Endothelial cell (in vitro differentiated cells): ENCODE measurements at places on chromosomes 1 and 21.

DNA sequence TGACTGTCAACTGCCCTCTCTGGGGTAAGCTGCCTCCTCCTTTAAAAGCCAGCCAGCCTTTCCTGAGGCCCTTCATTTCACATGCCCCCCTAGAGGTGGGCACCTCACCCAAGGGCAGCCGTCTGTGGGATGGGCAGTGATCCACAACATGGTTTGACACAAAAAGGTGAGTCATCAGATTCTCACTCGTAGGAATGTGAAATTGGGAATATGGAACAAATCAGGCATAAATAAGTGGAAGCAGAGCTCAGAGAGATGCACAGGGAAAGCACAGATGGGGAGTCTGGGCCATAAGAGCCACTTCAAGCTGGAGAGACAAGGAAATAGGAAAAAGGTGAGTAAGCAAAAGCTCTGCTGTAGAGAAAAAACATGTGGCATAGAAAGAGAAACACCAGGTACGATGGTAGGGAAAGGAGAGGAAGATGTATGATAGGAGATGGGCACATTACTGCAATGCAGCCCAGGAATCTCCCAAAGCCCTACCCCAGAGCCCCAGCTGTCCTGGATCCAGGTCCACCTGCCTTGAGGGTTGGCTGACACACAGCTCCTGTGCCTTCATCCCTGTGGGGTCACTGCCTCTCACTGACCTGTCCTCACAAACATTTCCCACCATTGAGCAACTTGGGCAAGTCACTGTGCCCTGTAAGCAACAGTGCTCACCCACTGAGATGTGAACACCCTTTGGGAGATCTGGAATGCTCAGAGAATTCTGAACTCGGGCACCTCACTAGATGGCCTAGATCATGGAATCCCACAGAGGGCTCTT, 86.6 kb downstream of the ASTN1 start:
- no peak for DNase-seq

- no peak for DNase-seq
Measured at GRCh38 chr1:51421964-51422363, 91.6 kb upstream of the TTC39A start.

GRCh38 chr1:63074321-63074720, 248.0 kb upstream of the FOXD3 start:
- no peak for DNase-seq

DNA sequence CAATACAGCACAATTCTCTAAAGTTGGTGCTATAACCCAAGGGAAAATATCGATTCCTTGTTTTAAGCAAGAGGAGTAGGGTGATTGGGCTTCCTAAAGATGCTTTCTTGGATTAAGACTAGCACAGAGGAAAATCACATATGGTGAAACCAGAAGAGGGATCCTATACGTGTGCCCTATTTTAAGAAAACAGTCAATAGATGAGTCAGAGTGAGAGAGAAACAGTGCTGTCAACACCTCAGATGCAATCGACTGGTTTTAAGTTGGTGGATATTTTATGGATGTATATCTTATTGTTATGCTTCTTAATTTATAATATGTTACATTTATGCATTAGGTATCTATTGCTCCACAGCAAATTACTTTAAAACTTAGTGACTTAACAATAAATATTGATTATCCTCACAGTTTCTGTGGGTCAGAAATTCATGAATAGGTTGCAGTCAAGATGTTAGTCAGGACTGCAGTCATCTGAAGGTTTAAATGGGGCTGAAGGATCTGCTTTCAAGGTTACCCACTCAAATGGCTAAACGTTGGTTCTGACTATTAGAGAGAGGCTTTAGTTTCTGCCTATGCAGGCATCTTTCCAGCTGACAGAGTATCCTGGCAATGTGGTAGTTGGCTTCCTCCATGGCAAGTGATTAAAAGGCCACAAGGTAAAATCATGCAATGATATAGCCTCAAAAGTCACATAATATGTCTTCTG, 61.6 kb upstream of the DEPDC1 start:
- no peak for DNase-seq

- DNase-seq, result no peak
Measured at GRCh38 chr21:36563341-36563926, 83.5 kb upstream of the CLDN14 start.

GRCh38 chr1:184974056-184974836, at the start of gene NIBAN1:
NIBAN1 (minus strand) TSS chr1:184974508; CDS start chr1:184974356, 152 bp downstream.
- DNase-seq, result peak; percentile 33

DNA sequence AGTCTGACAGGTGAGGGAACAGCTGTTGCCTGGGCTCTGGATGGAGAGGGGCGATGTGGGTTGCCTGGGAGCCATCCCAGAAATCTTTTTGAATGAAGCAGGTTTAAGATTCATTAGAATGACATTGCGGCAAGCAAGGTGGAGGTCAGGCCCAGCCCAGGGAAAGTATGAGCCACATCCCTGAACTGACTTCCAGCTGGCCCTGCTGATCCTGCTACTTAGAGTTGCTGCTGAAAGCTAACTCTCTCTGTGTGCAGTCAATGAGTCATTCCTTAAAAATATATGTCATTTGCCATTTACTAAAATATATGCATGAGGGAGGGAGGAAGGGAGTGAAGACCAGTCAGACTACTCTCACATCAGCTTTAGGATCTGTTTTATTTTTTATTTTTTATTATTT, 54.3 kb upstream of the RAB3GAP2 start:
- no peak for DNase-seq

DNA sequence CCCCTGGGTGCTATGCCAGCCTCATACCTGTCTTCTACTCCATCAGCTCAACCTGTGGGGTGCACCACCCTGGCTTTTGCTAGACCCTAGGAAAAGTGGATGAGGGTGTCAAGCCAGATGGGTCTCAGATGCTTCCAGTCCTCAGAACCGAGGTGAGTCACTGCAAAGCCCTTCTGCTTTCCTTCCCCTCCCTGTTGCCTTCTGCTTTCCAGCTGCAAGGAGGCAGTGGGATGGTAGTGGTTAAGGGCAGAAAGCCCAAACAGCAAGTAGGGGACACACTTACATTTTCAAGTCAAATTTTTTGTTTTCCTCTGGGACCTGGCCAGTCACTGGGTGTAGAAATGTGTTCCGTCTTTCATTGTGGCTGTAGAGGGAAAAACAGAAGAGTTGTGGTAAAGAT, 60.7 kb upstream of the GOLT1A start:
- no peak for DNase-seq

DNA sequence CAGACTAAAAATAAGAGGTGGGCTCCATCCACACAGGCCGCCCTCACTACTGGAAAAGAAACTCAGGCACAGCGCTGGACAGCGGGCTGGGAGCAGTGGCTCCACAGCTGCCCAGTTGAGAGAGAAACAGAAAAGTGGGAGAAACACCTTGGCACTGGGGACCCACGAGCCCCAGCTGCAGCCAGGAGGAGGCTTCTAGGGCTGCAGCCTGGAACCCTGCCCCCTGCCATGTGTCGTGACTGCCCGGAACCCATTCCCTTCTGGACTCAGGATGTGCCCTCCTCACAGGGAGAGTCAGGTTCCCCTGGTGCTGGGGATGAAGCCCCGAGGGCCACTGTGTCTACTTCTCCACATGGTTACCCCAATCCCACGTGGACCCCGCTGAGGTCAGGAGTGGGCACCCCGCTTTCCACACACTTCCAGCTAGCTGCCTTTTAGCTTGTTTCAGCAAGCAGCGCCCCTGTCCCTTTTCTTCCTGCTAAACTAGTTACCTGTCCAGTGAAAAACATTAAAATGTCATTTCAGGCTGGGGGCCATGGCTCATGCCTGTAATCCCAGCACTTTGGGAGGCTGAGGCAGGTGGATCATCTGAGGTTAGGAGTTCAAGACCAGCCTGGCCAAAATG, 35.9 kb downstream of the PARP1 start:
- no peak for DNase-seq

DNA sequence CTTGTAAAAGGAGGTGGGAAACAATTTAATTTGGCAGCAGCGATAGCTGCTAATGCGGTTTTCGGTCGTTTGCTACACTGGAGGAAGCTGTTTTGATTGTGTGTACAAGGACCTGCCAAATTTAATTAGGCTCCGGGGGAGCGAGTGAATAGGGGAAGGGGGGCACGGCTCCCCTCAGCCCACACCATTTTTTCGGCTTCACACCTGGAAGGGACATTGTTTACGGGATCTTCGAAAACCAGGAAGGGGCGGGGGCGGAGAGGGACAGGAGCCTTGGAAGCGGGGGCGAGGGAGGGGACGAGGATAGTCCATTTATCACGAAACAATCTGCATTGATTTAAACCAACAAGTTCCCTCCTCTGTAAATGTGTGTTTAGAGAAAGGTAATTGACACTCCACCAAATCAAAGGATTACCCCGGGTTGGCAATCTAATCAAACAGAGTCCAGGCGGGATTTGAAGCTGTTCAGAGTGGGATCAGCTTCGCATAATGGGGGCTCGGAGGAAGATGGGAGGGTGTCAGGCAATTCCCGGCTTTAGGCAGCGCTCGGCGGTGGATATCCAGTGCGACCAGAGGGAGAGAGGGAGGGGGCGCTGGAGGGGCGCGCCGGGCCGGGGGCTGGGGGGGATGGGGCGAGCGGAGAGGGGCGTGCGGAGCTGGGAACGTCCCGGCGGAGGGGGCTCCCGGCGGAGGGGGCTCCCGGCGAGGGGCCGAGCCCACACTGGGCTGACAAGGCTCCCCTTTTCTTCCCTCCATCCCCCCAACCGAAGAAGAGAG, 9.8 kb downstream of the PAX7 start:
- no peak for DNase-seq

GRCh38 chr1:166692346-166692745, 146.9 kb upstream of the POGK start:
- DNase-seq, result no peak

- no peak for DNase-seq
Measured at GRCh38 chr1:201533836-201534235, 5.1 kb upstream of the NAV1 start.

DNA sequence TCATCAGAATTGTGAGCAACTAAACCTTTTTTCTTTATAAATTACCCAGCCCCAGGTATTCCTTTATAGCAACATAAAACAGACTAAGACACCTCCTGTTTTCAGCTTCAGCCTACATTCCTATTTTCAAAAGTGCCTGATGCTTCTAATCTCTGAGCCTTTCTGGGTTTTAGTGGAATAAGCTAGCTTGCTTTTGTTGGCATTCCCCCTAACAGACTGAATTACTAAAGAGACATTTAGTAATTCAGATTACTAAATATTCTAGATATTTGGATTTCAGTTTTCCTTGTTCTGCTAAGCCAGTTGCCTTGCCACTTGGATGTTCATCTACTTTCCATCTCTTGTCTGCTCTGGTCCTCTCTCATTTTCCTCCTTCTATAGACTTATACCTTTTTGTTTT, 10.5 kb upstream of the GNG12 start:
- DNase-seq, result no peak

GRCh38 chr1:106554294-106554693, 502.2 kb upstream of the PRMT6 start:
- no peak for DNase-seq

DNA sequence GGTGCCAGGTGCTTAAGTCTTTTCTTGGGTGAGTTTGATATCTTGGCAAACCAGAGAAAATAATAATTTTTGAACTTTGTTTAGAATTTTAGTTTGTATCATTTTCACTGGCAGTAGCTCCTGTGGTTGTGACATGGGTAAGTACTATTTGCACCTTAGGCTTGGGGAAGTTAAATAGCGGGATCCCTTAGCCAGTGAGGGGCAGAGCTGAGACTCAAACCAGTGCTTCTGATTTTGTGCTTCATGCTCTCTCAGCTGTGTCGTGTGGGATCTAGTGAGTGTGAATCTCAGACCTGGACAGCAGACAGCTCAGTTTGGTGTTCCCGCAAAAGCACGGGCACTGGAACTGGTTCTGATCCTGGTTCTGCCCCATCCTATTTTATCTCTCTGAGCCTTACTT, 9.6 kb downstream of the PRCC start:
- DNase-seq, result no peak

GRCh38 chr1:12572522-12572921, 45.5 kb downstream of the DHRS3 start:
- DNase-seq, result no peak

- peak; percentile 67 for DNase-seq
Measured at GRCh38 chr1:41492341-41492848, 7.9 kb upstream of the EDN2 start.

DNA sequence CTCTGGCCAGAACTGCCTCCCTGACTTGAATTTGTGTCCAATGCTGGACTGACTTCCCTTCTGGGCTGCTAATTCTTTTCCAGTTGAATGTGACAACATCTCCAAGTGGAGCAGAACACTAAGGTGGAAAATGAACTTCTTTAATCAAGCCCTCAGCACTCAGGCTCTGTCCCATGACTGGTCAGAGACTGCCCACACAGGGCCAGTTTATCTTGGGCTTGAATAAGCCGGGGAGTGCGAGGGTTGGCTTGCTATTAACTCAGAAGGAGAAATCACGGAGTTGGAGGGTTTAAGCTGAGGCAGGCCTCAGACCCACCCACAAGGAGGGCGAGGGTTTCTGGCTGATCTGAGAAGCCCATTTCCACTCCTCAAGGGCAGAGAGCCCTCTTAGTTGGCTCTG, 12.4 kb downstream of the KCNA10 start:
- no peak for DNase-seq

DNA sequence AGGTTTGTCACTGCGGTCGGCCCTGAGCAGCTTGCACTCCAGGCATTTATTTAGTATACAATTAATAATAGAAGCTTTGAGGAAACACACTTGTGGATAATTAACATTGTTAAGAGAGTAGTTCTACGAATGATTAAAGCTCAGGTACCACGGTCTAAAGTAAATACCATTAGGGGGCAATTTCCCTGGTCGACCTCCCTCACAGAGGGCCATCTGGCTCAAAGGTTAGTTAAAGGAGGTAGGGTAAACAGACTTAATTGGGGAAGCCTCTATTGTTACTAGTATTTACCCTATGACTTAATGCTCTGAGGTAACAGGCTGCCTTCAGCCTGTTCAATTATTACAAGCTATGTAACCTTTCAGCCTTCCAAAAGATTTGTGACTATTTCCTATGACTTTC, 122.3 kb upstream of the SLC44A3 start:
- no peak for DNase-seq

DNA sequence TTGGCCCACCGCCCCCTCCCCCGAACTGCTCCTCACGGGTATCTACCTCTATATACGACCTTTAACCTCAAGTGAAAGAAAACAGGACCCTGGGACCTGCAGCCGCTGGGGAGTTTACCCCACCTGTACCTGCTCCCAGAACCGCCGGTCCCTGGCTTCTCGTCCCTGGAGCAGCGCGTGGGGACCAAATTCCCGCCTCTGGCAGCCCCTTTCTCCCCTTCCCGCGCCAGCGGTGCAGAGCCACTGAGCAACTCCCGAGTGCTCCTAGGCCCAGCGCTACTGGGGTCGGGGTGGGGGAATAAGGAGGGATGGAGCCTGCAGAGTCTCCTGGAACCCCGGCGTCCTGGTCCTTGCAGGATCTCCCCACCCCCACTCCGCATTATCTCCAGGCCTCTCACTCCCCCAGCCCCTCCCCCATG, 1.6 kb downstream of the SYT6 start:
- no peak for DNase-seq
